ENCODE measurements at places on chromosomes 3 and 15.

DNA sequence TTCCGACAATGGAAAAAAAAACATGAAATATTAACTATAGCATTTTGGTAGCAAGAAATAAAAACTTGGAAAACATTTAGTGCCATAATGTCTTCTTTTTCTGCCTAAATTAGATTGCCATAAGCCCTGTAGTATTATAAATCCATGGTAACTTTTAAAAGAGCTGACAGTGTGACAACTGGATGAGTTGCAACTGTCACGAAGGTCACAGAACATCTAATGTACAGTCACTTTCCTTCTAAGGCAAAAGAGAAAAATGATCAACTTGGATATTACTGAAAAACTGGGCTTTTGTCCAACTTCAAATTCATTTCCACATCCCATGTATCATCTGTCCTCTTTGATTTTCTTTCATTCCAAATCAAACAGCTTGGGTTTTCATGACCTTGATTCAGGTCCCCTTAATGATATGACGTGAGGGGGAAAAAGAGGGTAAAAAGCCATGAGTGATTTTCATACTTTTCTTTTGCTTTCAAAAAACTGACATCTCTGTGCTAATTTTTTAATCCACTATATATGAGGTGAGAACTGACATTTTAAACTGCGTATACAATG lies 602 bp downstream of the CPB1 start:
- no peak for DNase-seq

DNA sequence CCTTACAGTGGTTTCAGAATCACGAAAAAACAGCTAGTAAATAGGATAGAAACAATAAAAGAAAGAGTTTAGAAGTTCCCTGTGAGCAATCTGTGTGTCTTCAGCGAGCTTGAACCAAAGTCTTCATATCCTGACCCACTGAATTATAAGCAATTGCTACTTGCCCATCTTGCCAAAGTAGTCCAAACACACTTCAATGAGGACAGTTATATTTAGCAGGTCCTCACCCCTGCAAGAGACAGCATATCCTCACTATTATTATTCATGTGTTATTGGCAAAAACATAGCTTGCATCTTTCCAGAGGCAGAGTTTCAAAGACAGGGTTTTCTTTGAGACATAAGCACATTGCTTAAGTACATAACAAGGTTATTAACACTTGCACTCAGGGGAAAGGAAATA lies 77.8 kb downstream of the FEZF2 start:
- no peak for DNase-seq

DNA sequence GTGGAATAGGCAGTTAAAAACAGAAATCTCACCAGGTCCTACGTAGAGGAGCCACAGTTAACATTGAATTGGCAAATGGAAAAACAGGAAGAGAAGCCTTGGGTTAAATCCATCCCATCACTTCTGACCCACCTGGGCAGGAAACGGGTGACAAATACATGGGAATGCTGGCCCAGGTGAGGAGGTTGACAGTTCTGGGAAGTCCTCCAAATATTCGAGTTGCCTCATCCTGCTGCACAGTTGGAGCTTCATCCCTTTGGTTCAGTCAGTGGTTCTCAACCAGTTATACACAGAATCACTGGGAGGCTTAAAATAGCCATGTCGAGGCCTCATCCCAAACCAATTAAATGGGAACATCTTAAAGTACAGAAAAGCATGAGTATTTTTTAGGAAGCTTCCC lies 5.3 kb downstream of the MYZAP start:
- DNase-seq: no peak

DNA sequence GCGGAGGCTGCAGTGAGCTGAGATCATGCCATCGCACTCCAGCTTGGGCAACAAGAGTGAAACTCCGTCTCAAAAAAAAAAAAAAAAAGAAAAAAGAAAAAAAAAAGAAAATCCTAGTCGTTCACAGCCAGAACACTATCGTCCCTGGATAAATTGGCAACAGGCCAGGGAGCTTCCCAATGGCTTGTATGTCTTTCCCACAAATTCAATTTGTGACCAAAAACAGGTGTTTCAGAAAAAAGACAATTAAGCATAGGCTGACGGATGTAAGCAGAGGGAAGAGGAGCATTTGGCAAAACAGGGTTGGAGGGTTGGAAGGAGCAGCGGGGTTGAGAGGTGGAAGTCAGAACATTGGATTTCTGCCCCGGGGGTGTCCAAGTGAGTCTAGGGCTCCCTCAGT lies 8.5 kb downstream of the EPB42 start:
- DNase-seq: no peak

DNA sequence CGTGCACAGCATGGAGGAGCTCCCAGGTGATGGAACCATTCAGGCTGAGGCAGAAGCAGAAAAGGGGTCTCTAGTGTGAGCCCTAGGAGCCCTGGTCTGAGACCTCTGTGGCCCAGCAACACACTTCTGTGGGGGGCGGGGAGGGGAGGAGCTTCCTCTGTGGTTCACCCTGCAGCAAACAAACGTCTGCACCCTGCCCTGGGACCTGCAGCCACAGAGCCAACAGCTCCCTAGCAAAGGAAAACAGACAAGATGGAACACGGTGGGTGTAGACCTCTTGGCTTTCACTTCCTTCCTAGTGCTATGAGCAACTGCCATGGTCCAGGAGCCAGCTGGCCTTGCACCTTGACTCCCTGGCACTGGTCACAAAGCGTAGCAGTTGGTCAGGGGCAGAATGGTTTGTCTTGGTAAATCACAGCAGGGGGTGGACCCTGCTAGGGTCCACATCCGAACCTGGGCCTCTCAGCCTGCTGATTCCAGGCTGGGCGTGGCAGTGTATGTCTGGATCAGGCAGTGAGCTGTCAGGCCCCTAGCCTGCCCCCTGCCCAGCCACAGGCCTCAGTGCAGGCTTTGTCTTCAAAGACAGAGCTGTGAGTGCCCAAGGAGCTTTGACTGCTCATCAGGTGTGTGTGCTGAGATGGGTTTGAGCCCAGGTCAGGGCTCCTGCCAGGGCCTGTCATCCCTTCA lies 6.7 kb downstream of the AMIGO3 start:
- no peak for DNase-seq

DNA sequence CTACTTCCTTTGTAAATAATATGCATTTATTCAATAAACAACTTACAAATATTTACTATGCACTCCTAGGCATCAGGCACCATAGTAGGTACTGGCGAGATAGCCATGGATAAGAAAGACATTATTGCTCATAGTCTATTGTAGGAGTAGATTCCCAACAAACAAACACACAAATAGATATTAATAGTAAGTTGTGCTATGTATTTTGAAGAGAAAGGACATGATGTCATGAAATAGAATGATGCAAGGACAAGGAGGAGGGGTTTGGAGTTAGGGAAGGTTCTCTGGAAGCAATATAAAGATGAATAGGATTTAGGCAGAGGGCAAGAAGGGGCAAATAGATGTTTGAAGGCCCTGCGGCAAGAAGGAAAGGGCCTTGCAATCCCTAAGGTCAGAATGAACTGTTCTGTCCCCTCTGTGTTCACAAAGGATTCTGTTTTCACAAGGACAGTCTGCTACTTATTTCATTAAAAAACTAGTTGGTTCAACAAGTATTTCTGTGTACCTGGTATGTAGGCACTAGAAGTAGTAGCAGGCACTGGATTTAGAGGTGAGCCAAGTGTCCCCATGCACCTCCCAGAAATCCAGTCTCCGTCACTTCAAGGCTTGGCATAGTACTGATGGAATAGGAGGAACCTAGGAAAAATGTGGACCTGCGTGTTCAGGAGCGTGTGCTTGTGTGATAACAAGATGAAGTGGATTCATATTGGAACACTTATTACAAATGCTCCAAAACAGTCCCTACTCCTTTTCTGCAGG lies 231.8 kb upstream of the TPRG1 start:
- DNase-seq: no peak

GRCh38 chr3:193605876-193606275 lies 12.9 kb downstream of the OPA1 start:
- peak; percentile 64 for DNase-seq

- DNase-seq: no peak
Observed at GRCh38 chr3:134737516-134737915, 57.5 kb upstream of the EPHB1 start.

GRCh38 chr3:66047311-66048050 lies 8.8 kb upstream of the MAGI1 start:
- DNase-seq: no peak

Measured in NCI-H1436 (cell line).